ENCODE measurements at places on chromosomes 4 and X.
A peak's percentile ranks its signal among the peaks of the same experiment; 100 is the strongest.

GRCh38 chrX:20463296-20464075, 196.8 kb upstream of the RPS6KA3 start:
- no peak for DNase-seq

DNA sequence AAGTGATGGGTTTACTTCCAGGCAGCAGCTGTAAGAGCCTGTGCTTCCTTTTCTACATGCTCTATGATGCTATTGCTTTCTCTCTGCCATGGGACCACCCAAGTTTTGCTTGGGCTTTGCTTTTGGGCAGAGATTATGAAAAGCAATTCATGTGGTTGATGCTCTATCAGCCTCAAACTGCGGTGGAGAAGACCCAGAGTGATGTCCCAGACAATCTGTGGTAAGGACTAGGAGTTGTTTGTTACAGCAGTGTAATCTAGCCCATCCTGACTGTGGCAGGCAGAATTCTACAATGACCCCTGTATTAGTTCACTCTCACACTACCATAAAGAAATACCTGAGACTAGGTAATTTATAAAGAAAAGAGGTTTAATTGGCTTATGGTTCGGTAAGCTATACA, 9.2 kb upstream of the CYTL1 start:
- no peak for DNase-seq

DNA sequence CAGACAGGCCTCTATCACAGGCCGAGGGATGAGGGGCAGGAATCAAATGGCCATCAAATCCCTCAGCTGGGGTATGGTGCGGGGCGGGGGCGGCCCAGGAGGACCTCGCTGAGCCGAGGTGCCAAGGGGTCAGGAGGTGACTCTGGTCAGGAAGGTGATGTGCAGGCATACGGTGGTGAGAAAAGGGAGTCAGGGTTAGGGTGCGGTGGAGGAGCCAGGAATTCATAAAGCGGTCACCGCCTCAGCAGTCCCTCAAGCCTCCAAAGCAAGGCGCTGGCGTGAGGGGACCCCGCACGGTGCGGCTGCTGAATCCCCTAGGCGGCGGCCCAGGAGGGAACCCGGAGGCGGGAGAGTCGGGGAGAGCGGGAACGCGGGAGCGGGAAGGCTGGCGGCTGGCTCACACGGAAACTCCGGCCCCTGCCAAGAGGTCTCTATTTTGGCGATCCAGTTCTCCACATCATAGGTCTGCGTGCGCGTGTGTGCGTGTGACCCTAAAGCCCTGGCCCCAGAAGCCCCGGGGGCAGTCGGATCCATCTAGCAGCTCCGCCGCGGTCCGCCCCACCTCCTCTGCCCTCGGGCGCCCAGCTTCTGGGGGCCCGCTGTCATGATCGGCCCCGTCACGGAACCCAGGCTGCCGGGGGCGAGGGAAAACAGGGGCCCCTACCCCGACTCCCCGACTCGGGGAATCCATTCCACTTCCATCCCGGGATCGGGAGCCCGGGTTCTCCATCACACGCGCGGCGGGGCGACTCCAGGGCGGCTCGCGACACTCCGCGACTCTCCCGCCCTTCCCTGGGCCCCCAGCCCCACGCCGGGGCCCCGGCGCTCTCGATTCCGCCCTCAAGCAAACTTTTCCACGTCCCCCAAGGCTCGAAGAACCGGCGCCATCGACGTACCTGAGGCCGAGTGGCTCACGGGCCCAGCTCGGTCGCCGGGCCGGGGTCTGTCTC, 593 bp downstream of the ELF4 start:
- no peak for DNase-seq

- peak; percentile 22 for DNase-seq
These were observed 158.8 kb downstream of the ADGRA3 start for GRCh38 chr4:22356987-22357596.

- DNase-seq = no peak
These were observed 4.3 kb downstream of the CPLX1 start for GRCh38 chr4:821631-822030.

- DNase-seq = peak; percentile 28
These were observed 100.5 kb upstream of the TBC1D9 start for GRCh38 chr4:140856621-140857062.

- peak; percentile 51 for DNase-seq
These were observed 3.8 kb downstream of the CD99 start for GRCh38 chrX:2694914-2695267.

DNA sequence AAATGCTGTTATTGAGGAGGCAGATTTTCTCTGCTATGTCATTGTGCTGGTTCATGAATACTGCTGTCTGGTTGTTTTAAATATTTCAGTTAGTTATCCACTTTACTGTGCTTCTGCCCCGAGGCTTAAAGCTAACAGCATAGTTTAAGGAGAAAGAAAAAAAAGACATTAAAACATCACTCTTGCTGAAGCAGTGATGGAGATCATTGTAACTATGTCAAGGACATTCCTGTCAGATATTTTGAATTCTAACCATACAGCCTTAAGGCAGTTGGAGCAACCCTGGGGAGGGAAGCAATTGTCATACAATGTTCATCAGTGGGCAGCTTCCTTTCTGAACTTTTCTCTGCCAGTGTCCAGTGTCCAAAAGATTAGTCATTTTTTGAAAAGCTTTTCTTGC, 199.0 kb upstream of the DDX53 start:
- DNase-seq = peak; percentile 22

DNA sequence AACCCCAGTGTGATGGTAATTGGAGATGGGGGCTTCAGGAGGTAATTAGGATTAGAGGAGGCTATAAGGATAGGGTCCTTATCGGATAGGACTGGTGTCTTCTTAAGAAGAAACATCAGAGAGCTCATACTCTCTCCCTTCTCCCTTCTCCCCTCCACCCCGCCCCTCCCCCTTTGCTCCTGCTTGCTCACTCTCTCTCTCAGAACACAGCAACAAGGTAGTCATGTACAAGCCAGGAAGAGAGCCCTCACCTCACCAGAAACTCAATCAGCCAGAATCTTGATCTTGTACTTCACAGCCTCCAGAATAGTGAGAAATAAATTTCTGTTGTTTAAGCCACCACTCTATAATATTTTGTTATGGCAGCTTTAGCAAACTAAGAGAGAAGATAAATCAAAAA, 4.5 kb downstream of the DDX60L start:
- no peak for DNase-seq

DNA sequence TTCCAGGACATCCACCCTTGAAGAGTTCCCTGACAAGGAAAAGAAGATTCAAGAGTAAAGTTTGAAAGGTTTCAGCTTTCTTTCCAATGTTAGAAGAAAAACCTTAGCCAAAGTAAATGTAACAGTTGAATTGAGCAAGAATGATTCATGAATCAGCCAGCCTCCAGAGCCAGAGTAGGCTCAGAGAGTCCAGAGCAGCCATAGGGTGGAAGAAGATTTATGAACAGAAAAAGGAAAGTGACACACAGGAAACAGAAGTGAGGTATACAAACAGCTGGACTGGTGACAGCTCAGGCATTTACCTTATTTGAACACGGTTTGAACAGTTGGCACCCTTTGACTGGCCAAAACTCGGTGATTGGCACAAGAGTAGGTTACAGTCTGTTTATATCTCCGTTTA, 63.2 kb downstream of the QDPR start:
- DNase-seq = peak; percentile 34

All from fibroblast of villous mesenchyme (primary cell).